ENCODE measurements at places on chromosomes 2 and 18. TPM values are rescaled to one million over a fixed set of nuclear protein-coding genes. Genes with fewer than 3 reads are reported as not detected.

Gene GPR45
- not detected for polyA plus RNA-seq

Gene ASAP2
- polyA plus RNA-seq, result not detected

Gene RAB6C
- polyA plus RNA-seq, result not detected

Gene MYO5B
- polyA plus RNA-seq, result not detected

Gene ANKRD44
- polyA plus RNA-seq, result 132 TPM

DNA sequence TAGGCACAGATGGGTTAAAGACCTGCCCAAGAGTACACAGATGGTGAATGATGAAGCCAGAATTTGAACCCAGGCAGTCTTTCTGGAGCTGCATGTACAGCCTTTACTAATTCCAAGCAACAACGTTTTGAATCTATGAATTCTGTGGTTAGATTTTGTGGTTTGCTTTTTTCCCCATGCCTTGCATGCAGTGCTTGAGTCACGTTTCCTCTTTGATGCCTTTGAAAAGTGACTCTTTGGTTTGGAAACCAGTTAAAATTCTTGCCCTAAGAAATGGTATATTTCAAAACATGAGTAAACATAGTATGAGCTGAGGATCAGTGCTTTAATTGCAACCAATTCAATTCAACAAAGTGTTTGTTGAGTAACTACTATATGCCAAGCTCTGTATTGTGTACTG, 48.2 kb upstream of the PPM1B start:
- DNase-seq, result no peak

- no peak for DNase-seq
These were observed 27.7 kb downstream of the FHL2 start for GRCh38 chr2:105371156-105371555.

DNA sequence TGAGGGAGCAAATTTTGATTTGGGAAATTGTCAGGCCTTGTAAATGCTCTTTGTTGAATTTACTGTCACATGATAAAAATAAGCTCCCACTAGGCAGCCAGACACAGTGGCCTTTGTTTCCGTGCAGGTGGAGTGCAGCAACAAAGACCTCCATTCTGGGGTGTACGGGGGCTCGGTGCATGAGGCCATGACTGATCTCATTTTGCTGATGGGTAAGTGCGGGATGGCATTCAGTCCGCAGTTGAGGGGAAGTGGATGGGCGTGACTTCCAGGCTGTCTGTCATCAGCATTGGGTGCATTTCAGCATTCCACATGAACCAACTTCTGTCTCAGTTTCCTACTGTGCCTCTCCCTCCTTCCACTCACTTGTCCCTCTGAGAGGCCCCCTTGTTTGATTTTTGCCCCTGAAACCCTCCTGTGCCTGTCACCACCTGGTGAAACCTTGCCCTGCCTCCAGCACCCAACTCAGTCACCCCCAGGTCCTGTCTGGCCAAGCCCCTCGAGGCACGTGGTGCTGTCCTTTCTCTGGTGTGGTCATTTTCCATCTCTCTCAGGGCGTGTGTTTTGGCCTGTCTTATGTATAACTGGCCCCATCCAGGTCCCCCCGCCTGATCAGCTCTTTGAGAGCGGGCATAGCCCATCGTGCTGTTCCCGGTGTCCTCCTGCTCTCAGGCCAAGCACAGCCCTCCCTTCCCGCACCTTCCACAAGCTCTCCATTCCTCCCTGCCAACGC, 16.3 kb downstream of the CNDP2 start:
- DNase-seq, result no peak

DNA sequence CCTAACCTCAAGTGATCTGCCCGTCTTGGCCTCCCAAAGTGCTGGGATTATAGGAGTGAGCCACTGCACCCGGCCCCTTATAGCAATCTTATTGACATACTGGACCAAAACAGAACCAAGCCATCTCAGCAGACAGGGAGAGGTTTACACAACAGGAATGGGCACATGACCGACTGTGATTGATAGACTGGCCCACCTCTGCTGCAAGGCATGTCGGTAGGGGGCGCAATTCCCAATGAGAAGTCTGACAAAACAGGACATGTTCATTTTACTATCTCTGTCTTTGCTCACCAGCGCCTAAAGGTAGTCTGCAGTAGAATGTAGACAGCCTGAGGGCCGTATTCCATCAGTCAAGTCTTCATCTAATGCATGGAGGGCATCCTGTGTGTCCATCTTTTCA, 2.0 kb downstream of the LYPD6B start:
- DNase-seq, result no peak

DNA sequence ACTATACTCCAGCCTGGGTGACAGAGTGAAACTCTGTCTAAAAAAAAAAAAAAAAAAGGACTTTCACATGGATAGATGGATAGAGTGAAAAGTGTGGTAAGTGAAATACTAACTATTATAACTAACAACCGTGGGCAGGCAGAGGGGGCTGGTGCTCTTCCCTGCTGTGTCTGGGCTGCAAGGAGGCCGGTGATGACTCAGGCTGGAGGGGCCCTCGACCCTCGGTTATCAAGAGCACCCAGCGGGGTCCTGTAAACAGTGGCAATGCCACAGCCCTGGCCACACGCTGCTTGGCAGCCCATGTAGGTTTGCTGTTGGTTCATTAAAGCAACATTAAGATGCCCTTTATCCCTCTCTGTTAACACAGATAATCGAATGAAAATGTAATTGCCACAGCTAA, 184.8 kb upstream of the RAB12 start:
- no peak for DNase-seq

GRCh38 chr2:215377283-215377682, 58.6 kb downstream of the FN1 start:
- DNase-seq, result no peak

GRCh38 chr18:59743566-59743965, 46.3 kb upstream of the CCBE1 start:
- no peak for DNase-seq

GRCh38 chr18:54129448-54130067, 94.9 kb downstream of the MBD2 start:
- no peak for DNase-seq
